ENCODE measurements at places on chromosomes 11 and 22. TPM values are rescaled to one million over a fixed set of nuclear protein-coding genes. Genes with fewer than 3 reads are reported as not detected.
A peak's percentile ranks its signal among the peaks of the same experiment; 100 is the strongest.

DNA sequence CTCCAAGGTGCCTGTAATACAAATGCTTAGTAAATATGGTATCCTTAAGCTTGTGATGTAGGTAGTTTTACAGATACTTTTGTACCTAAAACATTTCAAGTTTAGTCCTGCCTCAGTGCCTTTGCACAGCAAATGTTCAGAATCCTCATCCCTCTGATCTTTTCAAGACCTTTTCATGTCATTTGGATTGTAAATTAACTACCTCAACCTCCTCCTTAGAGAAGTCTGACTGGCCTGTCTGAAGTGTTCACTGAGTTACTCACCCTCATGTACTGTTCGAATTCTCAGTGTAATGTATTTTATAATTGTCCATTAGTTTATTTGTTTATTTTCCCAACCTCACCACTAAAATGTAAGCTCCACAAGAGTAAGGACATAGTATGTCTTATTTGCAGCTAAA lies 147.5 kb downstream of the ELP4 start:
- no peak for DNase-seq

DNA sequence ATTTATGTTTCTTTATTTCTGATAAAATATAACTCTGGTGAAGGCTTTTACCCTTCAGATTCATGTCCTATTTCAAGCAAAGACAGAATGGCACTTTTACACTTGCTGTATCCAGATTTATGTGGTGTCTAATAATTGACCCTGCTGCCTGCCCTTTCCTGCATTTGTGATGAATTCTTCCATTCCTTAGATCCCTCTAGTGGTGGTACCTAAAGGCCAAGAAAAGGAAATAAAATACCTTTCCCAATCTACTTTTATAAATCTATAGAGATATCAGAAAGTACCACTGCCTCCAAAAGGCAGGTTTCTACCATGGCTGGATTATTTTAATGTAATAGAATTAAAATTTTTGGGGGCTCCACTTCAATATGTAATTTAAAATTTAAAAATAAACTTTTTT lies 34.2 kb downstream of the CCDC81 start:
- no peak for DNase-seq

DNA sequence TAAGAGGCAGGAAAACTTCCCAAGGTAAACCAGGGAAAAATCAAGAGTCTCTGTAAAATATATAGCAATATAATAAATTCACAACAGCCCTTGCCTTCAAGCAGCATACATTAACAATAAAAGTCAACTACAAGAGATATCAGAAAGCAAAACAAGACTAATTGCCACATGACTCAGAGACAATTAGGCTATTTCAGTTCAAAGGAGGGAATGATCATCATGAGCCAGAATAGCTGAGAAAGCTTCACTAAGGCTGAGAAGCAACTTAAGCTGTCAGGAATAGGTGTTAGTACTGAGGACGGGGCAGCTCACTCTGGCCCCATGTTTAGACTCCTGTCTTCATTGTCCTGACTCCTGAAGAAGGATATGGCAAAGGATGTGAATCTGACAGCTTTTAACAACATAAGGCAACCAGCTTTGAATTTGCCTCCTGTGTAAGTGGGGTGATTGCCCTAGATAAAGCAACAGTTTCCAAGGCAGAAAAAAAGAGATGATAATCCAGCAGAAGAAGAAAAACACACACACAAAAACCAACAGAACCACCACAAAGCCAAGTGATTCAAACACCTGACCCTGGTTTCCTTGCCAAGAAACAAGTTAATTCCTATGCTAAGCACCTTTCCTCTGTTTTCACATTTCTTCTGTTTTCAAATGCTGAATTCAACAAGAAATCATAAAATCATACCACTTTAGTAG lies 60.8 kb downstream of the SIK3 start:
- DNase-seq = no peak

- DNase-seq = no peak
Observed at GRCh38 chr22:37331034-37331428, 48.7 kb downstream of the CYTH4 start.

DNA sequence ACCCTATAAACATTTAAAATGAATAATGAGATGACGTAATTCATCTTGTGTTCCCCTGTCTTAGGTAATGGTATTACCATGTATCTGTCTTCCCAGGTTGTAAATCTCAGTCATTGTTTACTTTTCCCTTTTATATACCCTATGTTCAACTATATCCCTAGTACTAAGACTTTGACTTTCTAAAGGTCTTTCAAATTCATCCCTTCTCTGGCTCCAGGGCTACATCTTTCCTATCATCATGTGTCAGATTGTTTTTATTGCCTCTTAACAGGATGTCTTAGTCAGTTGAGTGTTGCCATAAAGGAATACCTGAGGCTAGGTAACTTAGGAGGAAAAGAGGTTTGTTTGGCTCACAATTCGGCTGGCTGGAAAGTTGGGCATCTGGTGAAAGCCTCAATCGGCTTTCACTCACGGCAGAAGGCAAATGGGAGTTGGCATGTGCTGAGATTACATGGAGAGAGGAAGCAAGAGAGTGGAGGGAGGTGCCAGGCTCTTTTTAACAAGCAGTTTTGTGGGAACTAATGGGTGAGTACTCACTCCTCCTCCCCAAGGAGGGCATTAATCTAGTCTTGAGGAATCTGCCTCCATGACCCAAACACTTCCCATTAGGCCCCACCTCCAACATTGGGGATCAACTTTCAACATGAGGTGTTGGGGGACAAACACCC lies 11.6 kb upstream of the DLAT start:
- DNase-seq = no peak

- peak; percentile 10 for DNase-seq
Observed at GRCh38 chr22:19884954-19885751, 30.5 kb upstream of the GNB1L start.

- DNase-seq = peak; percentile 66
Observed at GRCh38 chr22:45889539-45890350, 87.2 kb downstream of the WNT7B start.

DNA sequence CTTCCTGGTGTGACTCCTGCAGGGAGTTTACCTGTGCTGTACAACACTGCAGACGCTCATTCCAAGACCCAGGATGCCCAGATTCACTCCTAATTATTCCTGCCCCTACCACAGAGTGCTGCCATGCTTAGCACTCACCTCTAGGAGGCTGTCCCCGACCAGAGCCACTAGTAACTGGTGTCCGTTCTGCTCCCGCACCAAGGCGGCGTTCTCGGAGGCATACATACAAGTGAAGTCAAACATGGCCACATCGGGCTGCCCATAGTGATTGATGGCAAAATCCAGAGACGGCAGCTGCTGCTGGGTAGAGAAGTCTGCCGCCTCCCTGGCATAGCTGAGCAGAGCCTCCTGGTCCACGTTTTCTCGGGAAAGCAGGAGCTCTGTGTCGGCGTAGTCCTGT lies 122.3 kb upstream of the BID start:
- no peak for DNase-seq

- DNase-seq = no peak
Observed at GRCh38 chr11:111923351-111923788, 4.7 kb downstream of the C11orf52 start.

- no peak for DNase-seq
Observed at GRCh38 chr11:70575396-70576060, 177.2 kb downstream of the CTTN start.

DNA sequence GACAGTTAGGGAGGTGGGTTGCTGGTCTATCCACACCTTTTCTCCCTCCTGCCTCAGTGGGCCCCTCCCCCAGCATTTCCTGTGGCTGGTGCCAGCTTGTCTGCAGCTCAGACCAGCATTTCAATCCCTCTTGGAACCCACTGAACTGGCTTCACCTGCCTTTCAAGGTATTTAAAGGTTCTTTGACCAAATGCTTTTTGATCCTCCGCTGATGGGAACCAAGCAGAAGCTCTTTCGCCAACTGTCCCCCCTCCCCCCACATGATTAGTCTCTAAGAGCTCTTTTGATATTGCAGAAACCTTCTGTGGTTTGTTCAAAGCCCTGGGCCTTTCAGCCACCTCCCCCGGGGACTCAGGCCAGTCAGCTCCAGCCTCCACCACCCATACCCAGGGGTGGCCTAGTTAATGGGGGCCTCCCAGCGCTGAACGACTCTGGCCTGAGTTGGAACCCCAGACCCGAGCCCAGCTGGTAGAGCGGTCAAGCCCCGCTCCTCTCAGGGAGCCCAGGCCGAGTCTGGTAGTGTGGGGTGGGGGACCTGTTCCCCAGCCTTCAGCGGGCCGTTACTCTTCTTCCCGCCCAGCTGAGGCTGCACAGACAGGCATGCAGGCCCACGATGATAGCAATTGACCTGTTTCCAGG lies 6.0 kb upstream of the SYT7 start:
- DNase-seq = peak; percentile 59

- no peak for DNase-seq
Observed at GRCh38 chr11:100706179-100706578, 19.1 kb downstream of the ARHGAP42 start.

GRCh38 chr11:117805045-117805444 lies 8.0 kb upstream of the DSCAML1 start:
- no peak for DNase-seq

DNA sequence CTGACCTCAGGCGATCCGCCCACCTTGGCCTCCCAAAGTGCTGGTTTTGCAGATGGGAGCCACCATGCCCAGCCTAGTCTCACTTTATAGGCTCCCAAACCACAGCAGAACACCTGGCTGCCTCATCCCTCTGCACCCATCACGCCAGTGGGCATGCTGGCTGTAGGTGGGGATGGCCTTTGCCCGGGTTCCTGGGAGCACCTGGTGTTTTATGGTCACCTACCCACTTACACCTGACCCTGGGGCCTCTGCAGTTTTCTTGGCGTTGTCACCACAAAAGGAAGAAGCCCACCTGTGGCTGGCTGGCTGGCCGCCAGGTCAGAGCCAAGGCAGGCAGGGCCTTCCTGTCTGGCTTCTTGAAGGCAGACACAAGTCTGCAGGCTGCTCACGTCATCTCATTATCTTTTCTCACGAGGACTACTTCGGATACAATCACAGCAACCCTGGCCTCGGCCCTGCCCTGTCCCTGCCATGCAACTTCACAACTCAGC lies 8.2 kb downstream of the RRP7A start:
- DNase-seq = no peak

DNA sequence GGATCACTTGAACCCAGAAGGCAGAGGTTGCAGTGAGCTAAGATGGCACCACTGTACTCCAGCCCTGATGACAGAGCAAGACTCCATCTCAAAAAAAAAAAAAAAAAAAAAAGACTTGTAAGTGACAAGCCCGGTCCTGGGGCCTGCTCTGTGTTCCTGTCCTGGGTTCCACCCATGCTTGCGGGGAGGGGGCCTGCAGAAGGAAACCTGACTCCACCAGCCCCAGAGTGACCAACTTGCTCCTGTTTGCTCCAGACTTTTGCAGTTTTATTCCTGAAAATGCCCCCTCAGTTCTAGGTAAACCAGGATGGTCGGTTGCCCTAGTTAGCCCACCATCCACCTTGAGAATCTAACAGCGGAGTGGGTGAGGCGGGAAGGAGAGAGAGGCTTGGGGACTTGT lies 10.1 kb upstream of the LRP5 start:
- DNase-seq = no peak

- no peak for DNase-seq
Observed at GRCh38 chr11:70790671-70791300, 392.5 kb downstream of the CTTN start.

GRCh38 chr11:87976009-87976408 lies 199.2 kb downstream of the RAB38 start:
- no peak for DNase-seq

GRCh38 chr11:746289-747157 lies 741 bp upstream of the TALDO1 start:
- no peak for DNase-seq

DNA sequence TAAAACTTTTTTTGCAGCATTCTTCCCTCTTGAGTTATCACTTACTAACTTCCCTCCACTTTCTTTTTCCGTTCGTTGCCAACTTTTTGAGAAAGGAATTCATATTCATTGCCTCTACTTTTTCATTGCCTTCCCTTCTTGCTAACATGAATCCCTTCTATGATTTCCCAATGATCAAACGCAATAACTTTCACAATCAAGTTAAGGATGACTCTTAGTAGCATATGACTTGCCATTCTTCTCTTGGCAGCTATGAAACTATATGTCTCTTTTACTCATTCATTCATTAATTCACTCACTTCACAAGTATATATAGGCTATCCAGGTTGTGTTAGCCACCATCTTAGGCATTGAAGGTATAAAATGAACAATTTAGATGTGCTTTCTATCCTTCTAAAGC lies 16.6 kb upstream of the ARHGAP20 start:
- DNase-seq = no peak

DNA sequence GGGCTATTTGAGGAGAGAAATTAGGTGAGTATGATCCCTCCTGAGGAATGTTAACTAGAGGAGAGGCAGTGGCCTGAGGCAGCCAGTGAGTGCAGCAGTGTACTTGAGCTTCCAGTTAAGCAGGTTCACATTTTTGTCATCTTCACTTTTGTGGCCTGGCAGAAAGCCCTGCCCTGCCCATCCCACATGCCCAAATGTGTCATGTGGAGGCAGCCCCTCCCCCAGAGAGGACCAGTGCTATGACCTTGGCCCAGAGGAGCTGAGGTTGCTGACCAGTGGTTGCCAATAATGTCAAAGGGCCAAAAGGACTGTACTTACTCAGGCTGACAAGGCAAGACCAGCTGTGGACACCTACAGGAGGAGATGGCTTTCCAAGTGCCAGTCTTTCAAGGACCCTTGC lies 17.6 kb upstream of the GRK2 start:
- DNase-seq = peak; percentile 32

GRCh38 chr11:91243630-91244029 lies 981.0 kb upstream of the FAT3 start:
- no peak for DNase-seq

NPAS4 gene
- 0.06 TPM for total RNA-seq

DUSP8 gene
- 2.0 TPM for total RNA-seq

LSP1 gene
- 44.9 TPM for total RNA-seq

LRP4 gene
- 3.3 TPM for total RNA-seq

LRRC75B gene
- 8.9 TPM for total RNA-seq

TREH gene
- not detected for total RNA-seq
